Daoy (cell line): ENCODE measurements at places on chromosomes 6 and 20.

- no peak for DNase-seq
Observed at GRCh38 chr6:11258260-11259237, 26.1 kb upstream of the NEDD9 start.

GRCh38 chr20:63775096-63775978, 35.8 kb downstream of the SLC2A4RG start:
- peak; percentile 41 for DNase-seq

DNA sequence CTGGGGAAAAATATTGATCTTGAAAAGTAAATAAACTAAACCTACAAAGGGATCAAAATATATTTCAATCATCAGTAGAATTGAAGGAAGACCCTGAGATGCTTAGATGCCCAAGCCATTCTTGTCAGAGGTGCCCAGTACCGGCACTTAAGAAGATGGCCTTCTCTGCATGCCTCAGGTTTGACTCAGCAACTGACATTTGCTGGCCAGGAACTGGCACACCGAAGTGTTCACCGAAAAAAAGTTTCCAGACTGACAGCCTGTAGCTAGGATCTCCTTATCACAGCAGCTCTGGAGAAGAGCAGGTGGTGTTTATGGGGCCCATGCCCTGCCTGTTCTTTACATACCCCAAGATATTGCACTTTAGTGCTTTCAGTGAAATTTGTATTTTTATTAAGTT, 203.2 kb downstream of the MOXD1 start:
- peak; percentile 71 for DNase-seq

DNA sequence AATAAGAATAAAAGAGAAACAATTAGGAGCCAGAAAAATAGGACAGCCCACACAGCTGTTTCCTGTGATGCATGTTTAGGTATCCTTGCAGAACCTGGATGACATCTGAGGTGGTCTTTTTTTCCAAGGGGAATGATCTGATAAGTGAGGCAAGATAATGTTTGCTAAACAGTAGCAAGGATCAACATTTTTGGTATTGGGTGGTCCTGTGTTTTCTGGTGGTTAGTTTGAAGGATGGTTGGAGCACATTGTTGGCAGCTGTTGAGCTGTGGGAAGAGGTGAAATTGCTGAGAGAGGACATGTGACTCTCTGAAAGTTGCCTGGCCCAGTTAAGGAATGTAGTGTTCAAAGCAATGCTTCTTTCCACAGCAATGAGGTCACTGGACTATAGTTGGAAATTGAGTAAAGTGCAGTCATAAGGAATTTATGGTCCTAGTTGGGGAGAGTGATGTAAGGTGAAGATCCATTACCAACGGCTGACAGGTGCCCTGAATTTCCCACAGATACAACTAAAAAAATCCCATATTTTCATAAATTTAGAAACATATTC, 270.2 kb upstream of the IMPG1 start:
- no peak for DNase-seq

DNA sequence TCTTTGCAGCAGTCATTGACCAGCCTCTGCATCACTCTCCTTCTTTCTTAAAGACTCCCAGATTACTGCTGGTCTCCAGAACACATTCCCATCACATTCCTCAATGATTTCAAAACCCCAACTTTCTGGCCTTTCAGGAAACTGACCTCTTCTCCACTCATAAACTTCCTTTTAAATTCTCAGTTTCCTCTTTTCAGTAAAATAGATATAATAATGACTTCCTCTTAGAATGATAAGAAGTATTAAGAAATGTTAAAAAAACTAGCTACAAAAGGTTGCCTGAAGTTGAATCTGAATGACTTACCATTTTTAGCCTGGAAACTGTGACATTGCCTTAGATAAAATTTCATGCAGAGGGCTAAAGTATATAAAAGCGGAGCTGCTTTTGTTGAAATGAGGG, 239.3 kb downstream of the OGFRL1 start:
- DNase-seq = no peak

GRCh38 chr6:97292671-97293070, 9.7 kb upstream of the MMS22L start:
- no peak for DNase-seq

DNA sequence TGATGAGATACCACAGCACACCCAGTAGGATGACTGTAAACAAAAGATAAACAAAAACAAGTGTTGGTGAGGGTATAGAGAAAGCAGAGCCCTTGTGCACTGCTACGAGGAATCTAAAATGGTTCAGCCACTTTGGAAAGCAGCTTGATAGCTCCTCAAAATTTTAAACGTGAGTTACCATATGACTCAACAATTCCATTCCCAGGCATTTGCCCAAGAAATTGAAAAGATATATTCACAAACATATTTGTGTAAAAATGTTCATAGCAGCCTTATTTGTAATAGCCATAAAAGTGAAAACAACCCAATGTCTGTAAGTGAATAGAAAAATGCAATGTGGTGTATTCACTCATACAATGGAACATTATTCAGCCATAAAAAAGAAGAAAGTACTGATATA, 141.0 kb upstream of the BTBD3 start:
- no peak for DNase-seq

DNA sequence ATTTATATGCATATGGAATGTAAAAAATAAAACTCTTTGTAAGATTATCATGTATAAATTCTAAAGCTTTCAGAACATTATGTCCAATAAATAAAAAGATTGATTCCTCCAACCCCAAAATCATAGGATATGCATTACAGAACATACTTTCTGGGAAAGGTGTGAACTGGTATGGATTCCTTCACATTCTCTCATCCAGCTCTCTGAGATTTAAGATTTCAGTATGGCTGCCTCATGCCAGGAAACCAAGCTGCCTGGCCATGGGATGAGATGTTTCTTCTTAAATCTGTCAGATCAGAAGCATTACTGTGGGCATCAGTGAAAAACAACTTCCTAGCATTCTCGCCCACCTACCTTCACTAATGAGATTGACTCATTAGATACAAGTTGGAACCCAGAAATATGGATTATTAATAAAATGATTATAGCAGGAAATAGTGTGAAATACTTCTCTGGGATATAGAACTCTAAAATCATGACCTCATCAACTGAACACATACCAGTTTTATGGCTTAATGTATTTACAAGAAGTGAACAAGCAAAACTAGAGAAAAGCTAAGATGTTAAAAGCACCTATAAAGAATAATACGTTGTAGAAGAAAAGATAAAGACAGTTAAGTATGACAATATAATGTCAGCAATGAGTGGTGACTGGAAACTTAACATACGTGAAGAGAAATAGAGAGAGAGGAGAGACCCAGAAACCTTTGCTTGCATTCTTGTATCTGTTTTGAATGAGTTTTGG, 171.6 kb upstream of the PHACTR1 start:
- no peak for DNase-seq

DNA sequence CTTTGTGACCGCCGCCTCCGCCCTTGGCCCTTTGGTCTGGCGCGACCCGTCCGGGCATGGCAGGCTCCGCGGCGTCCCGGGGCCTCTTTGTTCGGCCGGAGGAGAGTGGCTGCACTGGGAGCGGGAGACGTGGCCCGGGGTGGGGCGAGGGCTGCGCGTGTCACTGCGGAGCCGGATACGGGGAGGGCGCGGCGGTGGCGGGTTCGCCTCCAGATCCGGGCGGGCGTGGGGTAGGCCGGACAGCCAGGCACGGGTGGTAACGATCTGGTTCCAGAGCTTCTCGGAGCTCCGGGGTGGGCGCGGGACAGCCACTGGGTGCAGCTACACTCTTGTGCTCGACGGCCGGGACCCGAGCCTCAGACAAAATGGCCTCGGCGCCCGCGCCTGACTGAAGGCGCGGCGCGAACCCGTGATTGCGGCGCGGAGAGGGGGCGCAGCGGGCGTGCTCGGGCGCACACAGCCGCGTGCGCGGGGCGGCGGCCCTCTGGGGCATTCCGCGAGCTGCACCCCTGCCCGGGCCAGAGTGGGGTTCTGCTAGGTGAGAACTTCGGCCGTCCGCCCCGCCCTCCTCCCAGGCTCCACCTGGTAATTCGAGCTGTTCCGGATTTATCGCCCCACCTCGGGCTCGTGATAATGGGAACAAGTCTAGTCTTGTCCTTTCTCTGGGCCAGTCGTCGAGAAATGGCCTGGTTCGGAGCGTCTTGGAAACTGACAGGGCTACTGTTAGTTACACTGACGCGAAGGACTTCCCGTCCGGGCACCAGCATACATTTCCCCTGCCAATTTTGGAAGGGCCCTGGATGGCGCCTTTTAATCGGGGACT, 1.0 kb downstream of the LOC128125822 start:
- DNase-seq = peak; percentile 61

DNA sequence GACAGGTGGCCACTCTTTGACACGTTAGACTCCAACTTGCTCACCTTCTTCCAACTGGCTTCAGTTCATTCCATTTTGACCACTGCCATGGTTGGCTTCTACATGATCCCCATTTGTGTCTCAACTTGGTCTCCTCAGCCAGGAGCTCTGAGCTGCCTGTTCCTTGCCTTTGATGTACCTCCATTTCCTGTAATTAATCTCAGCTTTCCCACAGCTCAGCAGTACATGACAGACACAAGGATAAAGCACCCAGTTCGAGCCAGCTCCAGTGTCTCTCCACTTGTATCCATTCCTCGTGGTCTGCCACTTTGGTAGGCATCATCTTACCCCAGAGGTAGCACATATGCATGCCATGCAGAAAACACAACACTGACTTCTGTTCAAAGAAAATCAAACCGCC, 161.0 kb downstream of the TSHZ2 start:
- DNase-seq = no peak

GRCh38 chr6:138103871-138104270, 3.3 kb downstream of the PERP start:
- no peak for DNase-seq

DNA sequence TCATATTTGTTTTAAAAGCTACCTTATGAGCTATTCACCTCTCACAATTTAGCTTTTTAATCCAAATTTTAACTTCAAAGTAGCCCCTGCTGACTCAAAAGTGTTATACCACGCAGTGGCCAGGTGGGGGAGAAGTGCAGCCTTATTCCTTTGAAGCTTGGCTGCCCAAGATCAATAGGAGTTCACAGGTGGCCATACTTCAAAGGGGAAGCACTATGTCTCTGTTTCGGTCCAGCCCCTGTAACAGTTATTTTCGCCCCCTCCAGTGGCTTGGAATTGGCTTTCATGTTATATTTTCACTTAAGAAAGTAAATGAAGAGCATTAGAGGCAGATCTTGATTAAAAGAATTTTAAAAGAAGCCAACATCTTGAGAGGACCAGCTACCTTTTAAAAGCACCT, 608.4 kb downstream of the EPHA7 start:
- peak; percentile 1 for DNase-seq

GRCh38 chr6:80543598-80544222, 437.2 kb downstream of the BCKDHB start:
- peak; percentile 69 for DNase-seq

GRCh38 chr6:127475823-127476176, 16.6 kb upstream of the KIAA0408 start:
- no peak for DNase-seq

DNA sequence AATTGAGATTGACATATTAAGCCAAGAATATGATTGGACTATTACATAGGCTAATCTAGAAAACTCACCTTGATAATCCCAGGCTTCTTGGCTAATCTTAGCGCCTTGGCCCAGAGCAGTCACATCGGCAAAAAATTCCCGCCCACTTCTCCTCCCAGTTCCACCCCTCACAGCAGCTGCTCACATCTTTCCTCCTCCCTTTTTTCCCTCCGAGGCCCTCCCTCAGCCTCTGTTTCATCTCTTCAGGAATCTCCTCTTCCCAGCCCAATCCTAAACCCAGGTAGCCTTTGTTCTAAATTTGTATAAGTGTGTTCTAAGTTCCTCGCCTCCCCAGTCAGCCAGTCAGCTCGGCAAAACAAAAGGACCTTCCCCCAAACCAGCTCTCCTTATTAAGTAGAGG, 184.3 kb downstream of the PRKN start:
- no peak for DNase-seq

GRCh38 chr6:158184608-158185007, 16.5 kb downstream of the GTF2H5 start:
- DNase-seq = no peak

GRCh38 chr6:130466052-130466747, 100.4 kb downstream of the TMEM200A start:
- no peak for DNase-seq

GRCh38 chr6:108556250-108556649, 4.5 kb upstream of the FOXO3 start:
- DNase-seq = no peak

- DNase-seq = no peak
Observed at GRCh38 chr20:62967628-62968351, 15.3 kb downstream of the SLC17A9 start.

DNA sequence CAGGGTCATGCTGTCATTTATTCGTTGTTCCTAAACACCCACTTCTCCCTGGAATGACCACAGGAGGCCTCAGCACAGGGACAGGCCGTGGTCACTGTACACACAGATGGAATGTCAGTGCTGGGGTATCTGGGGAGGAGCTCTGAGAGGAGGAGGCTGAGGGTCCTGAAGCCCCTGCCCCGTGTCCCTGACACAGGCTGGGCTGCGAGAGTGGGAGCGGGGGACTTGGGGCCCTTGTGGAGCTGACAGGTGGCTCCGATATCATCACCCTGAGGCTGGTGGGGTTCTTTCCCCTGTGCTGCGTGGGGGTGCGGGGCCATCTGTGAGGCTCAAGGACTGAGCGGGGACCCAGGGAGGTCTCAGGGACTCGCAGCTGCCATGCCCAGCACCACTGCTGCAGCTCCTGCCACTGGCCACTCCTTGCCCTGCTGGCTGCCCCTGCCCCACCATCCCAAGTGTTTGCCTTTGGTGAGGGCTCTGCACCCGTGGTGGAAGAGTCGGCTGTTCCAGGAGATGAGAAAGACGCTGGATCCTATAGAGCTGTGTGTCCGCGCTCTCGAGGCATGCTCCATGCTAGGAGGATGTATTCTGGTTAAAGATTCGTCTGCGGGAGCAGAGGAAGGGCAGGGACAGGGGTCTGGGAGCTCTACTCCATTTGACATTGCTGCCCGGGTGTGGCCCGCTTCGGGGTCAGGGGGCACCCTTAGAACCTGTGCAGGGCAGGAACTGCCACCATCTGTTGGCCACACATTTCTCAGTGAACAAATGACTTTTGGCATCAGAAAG, 18.9 kb downstream of the NPEPL1 start:
- DNase-seq = no peak

DNA sequence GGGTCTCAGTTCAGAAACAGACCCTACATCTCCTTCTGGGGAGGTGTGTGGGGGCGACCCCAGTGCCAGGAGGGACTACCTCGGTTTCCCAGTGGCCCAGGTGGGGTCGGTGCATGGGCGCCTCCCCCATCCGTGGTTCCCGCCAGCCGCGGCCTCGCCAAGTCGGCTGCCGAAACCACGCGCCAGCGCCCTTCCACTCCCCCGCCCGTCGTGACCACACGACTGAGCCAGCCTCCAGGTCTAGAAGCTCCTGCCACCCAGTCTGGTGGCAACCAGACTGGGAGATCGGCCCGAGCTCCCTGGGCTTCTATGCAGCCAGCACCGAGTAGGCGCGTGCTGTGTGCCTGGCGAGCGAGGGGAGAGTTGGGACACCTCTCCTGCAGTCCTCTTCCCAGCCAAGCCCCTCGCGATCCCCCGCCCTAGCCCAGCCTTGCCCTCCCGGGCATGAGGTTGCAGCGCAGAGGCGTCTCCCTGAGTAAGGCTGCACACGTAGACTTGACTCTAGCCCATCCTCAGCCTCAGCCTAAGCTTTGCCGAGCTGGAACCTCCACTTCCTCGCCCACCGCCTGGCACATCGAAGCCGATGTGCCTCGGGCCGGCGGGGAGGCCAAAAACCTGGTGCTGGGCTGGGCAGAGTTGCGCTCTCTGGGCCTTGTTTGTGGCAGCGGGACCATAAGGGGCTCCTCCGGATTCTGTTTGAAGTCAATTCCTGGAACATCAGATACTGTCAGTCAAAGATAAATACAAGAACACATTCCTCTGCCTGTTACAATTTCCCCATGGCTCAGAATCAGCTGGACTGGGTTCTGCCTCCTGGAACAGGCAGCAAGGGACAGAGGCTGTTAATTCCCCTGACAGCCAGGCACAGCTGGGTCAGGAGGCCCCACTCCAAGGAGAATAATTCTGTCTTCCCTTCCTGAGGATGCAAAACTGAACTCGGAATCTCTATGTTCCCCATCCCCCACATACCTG, 1.5 kb upstream of the CPNE5 start:
- no peak for DNase-seq
